K562 (cell line): ENCODE measurements at places on chromosomes 2 and 18.

DNA sequence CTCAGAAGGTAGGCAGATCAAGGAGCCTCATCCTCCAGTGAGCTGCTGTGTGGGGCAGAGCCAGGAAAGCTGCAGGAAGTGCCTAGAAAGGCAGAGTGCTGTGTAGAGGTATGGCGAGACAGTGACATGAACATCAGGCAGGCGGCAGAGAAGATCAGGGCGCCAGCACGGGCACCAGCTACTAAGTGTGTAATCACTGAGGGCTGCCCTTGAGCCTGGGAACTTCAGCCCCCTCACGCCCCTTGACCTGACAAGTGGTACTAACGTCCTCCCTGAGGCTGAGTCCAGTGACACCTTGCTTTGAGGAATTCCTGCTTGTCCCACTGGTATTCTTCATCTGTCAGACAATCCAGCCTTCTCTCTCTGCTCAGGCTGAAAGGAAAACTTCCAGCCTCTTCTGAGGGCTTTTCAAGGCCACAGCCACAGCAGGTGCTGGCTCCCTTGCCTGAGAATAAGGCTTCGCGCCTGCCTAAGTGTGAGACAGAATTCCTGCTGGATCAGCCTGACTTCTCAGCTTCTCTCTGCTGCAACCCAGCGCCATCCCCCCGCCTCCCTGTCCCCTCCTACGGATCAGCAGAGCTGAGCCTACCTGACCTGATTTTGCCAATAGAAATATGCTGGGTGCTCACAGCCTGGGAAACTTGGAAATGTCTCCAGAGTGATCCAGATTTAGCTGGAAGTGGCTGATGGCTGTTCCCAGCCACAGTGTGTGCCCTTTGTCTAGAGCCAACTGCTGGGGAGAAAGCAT is 148.0 kb downstream of the SMAD7 start:
- H3K4me3 ChIP-seq: no peak overlapping the region
- H3K27me3 ChIP-seq: no peaks in the 10 kb centered on the region
- H3K36me3 ChIP-seq: no peaks in the 10 kb centered on the region
- H3K27ac ChIP-seq: no peak overlapping the region

DNA sequence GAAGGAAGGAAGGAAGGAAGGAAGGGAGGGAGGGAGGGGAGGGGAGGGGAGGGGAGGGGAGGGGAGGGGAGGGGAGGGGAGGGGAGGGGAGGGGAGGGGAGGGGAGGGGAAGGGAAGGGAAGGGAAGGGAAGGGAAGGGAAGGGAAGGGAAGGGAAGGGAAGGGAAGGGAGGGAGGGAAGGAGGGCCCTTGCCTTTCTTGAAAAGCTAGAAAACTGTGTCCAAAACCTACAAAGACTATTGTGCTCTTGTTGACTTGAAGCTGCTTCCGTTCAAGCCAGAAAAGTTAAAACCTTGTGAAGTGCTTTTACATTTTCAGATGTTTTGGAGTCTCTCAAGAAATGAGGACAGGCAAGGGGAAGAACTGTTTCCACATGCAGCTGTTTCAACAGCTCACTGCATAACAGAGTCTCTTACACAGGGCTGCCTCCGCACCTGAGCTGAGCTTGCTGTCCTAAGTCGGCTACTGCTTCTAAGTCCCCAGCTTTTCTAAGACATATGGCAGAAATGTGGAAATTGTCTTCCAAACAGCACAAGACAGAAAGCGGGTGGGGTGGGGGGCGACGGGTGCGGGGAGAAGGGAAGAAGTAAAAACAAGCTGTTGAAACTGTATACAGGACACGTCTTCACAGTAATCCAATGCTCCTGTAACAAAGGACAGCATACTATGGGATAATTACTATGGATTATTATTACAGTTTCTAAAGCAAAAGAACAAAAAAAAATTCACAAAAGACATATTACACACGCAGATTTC is 46.1 kb downstream of the BCL11A start:
- no peak overlapping the region for H3K27ac ChIP-seq
- peaks cover 32% of the 10 kb centered on the region for H3K27me3 ChIP-seq
- no peaks in the 10 kb centered on the region for H3K4me1 ChIP-seq
- no peak for DNase-seq

DNA sequence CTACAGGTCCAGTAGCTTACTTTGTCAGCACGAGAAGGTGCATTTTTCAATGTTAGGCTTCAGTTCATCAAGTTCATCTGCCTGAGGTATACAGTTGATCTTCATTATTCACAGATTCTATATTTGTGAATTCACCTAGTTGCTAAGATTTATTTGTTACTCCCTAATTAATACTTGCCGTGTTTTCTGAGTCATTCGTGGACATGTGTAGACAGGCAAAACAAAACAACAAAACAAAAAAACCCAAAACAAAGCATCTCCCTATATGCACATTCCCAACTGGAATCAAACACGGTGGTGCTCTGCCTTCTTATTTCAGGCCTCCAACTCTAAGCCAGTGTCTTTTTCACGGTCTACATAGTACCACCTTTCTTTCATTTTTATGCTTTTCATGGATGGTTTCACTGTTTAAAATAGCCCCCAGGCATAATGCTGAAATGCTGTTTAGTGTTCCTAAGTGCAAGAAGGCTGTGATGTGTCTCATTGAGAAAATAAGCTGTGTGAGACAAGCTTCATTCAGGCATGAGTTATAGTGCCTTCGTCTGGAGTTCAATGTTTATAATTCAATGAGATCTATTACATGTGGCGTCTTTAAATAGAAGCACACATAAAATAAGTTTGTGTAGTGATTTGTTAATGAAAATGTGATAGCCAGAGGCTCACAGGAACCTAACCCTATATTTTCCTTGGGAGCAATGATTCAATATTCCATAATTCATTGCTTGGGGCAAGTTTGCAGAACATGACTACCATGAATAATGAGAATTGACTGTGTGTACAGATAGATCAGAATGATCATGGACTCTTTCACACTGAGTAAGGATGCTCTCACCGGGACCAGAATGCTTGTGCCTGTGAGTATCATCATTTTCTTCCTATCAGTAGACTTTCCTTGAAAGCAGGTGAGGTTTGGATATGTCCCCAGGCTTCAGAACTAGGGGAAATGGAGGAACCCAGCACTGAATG is 24.6 kb downstream of the ITGB6 start:
- no peak for DNase-seq
- H3K27ac ChIP-seq: no peak overlapping the region
- no peaks in the 10 kb centered on the region for H3K4me1 ChIP-seq
- no peak overlapping the region for H3K4me3 ChIP-seq
- no peaks in the 10 kb centered on the region for H3K27me3 ChIP-seq

DNA sequence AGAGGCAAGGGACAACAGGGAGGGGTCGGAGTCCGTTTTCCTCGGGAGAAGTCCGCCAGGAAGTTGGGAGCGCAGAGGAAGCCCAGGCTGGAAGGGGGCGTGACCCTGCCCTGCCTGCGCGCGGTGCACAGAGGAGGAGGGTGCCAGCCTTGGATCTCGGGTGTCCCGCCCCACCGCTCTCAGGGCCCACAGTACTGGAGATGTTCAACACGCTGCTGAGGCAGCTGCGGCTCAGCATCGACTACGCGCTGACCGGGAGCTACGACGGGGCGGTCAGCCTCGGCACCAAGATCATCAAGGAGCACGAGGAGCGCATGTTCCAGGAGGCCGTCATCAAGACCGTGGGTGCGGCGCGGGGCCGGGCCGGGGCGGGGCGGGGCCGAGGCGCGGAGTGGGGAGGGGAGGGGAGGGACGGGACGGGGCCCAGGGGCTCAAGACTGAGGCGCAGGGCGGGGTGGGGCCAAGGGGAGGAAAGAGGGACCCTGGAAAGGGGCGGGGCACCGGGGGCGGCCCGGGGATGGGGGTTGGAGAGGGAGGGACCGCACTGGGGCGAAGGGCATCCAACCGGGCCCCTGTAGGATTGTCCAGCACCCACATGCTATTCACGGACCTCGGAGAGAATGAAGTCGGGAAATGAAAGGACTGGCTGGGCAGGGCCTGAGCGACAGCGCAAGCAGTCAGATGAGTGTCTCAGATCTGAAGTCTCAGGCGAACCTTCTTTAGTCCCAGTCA is 36.6 kb downstream of the POMC start:
- no peak for DNase-seq
- no peaks in the 10 kb centered on the region for H3K36me3 ChIP-seq
- peaks cover 78% of the 10 kb centered on the region for H3K27me3 ChIP-seq
- H3K4me1 ChIP-seq: peaks cover 2% of the 10 kb centered on the region; the same call in 2 of the 3 replicates
